ENCODE measurements at places on chromosomes 12 and 14.

DNA sequence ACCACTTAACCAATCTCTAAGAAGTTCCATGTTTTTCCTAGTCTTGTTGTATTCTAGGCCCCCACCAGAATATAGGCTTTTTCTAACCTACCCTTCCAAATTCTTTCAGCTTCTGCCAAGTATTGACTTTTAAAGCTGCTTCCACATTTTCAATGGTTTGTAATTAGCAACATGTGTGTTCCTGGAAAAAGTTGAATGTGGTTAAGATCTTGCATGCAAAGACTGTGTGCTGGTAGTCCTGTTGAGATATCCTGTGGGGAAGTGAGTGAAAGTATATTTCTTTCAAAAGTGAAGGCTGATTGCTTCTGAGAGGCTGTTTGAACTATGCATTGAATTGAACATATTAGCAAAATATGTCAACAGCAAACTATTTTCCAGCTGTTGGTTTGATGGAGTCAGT lies 646 bp upstream of the OR6C4 start:
- DNase-seq, result no peak

DNA sequence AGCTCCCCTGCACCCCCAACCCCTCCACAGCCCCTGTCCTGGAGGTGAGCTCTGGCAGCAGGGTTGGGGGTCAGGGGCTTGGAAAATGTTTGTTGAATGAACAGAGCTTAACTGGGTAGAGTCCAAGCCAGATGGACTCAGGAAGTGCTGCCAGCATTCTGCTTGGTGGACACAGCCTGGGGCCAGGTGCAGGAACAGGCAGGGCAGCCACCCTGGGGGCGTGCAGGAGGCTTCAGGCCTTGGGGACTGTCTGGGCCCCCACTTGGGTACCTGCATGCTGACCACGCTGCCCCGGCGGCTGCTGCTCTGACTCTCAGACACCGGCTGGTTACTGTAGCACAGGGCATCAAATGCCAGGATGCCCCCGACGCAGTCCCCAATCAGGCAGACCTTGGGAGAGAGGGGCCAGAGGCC lies 15.7 kb downstream of the ARL6IP4 start:
- DNase-seq, result no peak

DNA sequence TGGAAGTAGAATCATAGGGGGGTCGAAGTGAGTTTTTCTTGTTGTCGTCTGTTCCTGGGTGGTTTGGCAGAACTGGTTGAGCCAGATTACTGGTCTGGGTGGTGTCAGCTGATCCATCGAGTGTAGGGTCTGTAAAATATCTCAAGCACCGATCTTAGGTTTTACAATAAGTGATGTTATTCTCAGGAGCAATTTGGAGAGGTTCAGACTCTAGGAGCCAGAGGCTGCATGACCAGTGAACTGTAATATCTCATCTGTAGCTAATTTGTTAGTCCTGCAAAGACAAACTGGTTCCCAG lies 9.7 kb upstream of the SERPINA1 start:
- DNase-seq, result no peak

DNA sequence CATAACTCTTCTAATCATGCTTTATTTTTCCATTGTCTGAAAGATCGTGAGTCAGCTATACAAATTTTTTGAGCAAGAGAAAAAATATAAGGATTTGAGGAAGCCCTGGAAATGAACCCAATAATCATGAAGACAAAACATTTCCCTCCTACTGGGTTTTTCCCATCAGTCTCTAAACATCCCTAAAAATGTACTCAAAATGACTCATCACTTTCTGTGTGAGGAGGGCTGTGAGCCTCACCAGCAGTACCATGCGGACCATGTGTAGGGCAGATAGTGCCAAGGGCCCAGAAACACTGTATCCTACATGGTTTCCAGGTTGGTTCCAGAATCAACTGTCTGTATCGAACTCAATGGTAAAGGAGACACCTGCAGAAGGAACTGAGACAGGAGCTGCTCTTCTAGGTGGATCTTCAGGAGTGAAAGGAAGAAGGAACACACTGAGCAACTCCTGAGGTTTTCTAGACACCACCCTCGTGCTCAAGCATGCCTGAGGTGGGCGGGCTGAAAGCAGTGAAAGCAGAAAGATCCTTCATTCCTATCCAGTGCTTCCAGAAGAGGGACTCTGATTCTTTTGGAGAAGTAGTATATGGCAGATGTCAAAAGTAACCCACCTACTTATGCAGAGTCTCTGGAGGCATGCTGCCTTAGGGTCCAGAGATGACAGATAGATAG lies 48.6 kb upstream of the RHOJ start:
- no peak for DNase-seq

DNA sequence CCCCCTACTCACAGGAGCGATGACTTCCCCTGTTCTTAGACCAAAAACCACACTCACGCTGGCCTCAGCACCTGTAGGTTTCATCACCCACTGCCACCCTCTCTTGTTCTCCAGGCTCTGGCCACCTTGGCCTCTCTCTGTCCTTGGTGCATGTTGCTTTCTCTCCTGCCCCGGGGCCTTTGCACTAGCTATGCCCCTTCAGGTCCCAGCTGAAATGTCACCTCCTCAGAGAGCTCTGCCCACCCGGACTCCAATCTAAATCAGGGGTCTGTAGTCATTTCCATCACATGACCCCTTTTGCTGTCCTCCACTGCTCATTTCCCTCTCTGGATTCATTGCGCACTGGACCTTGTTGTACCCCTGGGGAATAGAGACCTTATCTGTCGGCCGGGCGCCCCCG lies 8.2 kb upstream of the TRPV4 start:
- no peak for DNase-seq

GRCh38 chr14:49420201-49420600 lies 166.0 kb downstream of the RPS29 start:
- DNase-seq, result no peak

- DNase-seq, result peak; percentile 13
Measured at GRCh38 chr12:102298022-102298421, 100.4 kb upstream of the PMCH start.
